ENCODE measurements at places on chromosomes 1 and 21.

GRCh38 chr1:31815307-31815645, 546 bp downstream of the SPOCD1 start:
- DNase-seq, result no peak

- DNase-seq, result no peak
These were observed 88.9 kb downstream of the COL24A1 start for GRCh38 chr1:86067626-86068025.

- DNase-seq, result no peak
These were observed 322.2 kb downstream of the LMX1A start for GRCh38 chr1:165034136-165034809.

DNA sequence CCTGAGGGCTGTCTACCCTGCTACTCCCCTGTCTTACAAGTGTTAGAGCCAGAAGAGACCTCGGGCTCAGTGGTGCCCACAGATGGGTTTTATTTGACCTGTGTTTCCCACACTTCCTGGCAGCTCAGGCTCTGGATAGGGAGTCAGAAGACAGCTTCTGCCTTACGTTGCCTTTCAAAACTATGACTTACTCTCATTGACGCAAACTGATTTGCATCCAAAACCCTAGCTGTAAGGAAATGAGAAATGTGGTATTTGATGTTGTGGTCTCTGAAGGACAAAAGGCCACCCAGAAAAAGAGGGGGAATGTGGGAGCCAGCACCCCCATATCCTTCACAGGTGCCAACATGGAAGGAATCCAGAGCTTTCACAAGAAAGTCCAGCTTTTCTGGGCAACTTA, 180.2 kb downstream of the ATG4C start:
- DNase-seq, result no peak

GRCh38 chr1:40948741-40949443, 30.6 kb upstream of the CTPS1 start:
- DNase-seq, result no peak

GRCh38 chr1:197286634-197287033, 18.6 kb downstream of the CRB1 start:
- no peak for DNase-seq

DNA sequence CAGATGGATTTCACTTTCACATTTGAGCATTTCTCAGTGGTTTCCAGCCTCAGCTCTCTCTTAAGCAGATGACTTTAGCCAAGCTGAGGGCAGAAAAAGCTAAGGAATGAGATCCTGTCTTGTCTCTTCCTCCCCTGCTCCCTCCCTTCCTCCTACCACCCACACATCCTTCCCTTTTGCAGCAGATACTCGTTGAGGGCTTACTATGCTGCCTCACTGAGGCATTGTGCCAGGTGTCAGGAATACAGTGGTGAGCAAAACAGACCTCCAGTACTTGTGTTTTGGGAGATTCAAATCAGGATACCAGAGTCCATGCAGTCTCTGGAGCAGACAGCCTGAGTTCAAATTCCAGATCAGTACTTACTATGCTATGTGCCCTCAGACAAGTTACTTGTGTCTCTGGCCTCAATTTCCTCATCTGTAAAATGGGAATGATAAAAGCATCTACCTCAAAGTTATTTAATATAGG, 43.2 kb downstream of the KIF26B start:
- no peak for DNase-seq

DNA sequence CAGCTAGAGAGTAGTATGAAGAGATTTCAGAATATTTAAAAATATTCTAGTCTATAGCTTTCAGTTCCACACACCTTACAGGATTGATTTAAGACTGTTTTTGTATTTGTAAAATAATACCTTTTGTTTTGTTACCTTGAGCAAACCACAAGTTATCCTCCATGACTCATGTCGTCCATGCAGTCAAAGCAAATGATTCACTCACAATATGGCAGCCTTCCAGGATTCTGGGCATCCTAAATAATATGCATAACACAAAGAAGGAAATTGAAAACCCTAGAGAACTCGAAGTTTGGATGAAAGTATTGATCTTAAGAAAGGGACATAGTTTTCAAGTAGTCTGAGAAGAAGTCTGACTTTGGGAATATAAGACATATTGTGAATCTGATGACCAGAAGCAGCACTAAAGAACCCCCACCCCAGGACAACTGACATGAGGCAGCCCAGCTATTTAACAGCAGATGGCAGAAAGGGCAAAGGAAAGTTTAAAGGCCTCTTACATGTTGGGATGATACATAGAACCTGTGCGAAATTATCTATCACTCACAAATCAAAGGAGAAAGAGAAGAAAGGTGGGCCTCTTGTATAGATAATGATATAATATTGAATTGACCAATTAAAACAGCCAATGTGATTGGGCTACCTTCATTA, 857.9 kb downstream of the BRINP3 start:
- no peak for DNase-seq

DNA sequence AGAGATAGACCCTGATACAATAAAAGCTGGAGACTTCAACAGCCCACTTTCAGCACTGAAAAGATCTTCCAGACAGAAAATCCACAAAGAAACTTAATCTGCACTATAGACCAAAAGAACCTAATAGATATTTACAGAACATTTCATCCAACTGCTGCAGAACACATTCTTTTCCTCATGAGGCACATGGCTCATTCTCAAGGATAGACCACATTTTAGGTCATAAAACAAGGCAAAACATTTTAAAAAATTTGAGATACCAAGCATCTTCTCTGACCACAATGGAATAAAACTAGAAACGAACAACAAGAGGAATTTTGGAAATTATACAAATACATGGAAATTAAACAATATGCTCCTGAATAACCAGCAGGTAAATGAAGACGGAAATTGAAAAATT, 15.0 kb upstream of the IL20 start:
- DNase-seq, result no peak

- no peak for DNase-seq
These were observed 16.5 kb downstream of the PLA2G2D start for GRCh38 chr1:20102875-20103274.

GRCh38 chr1:206908038-206908437, 10.8 kb downstream of the IL24 start:
- no peak for DNase-seq

- DNase-seq, result no peak
These were observed 12.1 kb downstream of the TIE1 start for GRCh38 chr1:43312663-43313515.

DNA sequence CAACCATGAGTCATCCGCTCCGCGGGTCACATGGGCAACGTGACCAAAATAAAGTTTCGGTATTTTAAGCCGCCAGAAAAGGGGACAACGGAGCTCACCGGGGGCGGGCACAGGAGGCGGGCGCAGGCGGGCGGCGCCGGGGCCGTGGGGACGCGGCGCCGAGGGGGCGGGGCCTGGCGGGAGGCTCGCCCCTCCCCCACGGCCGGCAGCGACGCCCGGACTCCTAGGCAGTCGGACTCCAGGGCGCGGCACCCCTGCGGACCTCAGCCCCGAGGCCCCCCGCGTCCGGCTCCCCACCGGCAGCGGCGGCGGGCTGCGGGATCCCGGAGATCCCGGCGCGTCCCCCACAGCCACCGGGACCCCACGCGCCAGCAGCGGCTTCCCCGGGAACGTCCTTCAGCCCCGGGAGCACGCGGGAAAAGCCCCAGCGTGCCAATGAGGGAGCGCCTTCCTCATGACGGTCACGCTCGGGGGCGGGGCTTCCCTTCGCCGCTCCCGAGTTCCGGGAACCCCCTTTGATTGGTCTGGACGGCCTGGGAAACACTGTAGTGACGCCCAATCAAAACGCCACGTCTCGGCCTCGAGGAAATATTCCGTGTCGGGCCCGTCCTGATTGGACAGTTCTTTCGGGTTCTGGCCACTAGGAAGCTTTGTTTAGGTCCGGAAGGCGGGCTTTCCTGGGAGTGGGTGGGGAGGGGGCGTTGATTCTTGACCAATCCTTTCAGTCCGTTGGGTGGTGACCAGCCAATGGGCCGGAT, 515 bp upstream of the CAMTA1 start:
- DNase-seq, result peak; percentile 98

DNA sequence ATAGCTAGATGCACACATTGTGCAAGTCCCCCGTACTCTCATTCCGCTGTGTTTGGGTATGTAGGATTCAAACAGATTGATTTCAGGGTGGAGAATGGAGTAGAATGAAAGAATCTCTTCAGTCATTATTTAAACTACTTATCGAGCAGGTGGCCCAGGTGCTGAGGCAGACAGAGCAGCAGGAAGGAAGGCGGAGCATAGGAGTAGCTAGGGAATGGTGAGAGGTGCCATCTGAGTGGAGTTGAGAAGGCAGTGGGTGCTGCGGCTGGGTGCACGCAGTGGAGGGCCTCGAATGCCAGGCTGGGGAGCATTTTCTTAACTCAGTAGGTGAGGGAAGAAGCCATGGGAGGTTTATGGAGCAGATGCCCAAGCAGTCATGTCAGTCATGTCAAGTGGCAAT, 45.2 kb upstream of the CD101 start:
- DNase-seq, result no peak
